ENCODE measurements at places on chromosomes 6 and 20.

DNA sequence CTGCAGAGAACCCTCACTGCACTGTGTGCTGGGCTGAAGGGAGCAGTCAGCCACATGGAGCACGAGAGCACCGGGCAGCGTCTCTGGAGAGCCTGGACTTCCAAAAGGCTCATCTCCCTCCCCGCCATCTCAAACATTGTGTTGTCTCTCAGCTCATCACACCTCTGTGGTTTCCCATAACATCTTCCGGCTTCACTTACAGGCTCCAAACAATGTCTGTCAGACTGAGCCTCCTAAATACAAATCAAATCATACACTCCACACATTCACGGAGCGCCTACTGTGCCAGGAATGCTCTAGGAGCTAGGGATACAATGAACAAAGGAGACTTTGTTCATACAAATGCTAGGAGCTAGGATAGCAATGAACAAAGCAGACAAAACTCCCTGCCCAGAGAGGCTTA lies 398.0 kb downstream of the RNGTT start:
- DNase-seq: no peak

DNA sequence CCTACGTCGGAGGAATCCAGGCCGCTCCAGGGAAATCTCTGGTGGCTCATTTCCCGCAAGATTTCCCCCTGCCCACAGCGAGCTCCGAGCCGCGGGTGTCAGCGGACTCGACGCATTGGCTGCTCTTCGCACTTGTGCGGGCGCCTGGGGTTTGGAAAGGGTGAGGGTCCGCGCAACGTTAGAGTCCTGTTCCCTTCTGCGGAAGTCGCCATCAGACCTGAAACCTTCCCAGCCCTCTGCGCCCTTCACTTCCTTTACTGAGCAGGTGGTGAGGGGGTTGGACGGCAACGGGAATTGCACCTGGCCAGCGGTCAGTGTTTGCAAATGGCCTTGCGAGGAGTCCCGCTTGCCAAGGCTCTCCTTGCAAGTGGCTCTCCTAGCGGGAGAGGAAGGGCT lies 8.4 kb downstream of the PAX1 start:
- DNase-seq: no peak

DNA sequence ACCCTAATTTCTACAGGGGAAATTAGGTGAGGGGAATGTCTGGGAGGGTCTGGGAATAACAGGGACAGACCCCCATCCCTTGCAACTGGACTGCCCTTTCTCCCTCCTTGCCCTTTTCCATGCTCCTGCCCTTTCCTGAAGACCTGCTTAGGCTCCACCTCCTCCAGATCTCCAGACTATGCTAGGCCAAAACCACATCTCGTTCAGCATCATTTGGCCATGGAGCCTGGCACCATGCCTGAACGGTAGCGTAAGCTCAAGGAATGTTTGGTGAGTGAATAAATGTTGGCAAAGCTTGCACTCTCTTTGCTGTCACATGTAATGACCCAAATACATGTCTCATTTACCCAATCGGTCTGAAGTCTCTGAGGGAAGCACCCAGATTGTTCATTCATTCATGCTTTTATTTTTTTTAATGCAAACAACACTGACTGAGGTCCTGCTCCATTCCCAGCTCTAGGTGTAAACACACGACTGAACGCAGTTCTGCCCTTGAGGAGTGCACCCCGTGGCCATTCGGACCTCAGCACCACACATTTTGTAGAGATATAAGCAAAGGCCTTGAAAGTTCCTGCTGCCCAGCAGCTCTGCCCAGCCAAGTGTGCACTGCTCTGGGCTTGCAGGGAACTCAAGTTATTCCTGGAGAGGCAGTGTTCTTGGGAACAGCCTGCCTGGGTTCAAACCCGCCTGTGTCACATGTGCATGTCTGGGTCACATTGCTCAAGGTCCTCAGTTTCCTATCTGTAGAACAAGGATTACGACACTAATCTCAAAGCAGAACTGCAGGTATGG lies 1.1 kb upstream of the GRM4 start:
- DNase-seq: peak; percentile 11

- no peak for DNase-seq
Observed at GRCh38 chr6:119479860-119480655, 130.5 kb upstream of the MAN1A1 start.

DNA sequence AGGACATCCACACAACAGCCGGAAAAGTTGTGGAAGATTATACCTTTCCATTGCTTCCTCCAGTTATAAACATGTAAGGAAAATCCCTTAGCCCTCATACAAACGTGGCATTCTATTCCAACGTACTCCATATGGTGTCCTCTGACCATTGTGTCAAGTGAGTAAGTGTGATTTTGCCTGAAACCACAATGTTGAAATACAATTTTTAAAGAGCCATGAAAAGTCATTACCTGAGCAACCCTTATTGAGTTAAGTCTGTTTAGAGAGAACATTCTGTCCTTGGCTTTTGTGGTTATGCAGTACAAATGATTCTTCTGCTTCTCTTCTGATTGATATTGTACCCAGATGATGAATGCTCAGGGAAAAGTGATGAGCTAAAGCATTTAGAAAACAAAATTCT lies 530.1 kb downstream of the HAO1 start:
- DNase-seq: no peak

GRCh38 chr20:1880529-1881239 lies 14.5 kb upstream of the SIRPA start:
- DNase-seq: no peak

DNA sequence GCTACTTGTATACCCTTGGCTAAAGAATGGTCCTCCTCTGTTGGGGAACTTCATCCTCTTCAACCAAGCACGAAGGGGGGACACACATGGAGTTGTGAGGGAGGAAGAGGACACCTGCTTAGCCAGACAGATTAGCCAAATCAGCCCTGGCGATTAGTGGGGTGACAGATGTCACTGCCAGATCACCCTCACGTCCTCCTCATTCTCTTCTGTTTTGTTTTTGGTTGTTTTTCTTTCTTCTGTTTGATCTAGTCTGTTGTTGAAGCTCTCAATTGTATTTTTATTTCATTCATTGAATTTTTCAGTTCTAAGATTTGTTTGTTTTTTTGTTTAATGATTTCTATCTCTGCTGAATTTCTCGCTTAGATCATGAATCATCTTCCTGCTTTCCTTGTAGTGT lies 27.5 kb upstream of the NKX2-4 start:
- DNase-seq: no peak

DNA sequence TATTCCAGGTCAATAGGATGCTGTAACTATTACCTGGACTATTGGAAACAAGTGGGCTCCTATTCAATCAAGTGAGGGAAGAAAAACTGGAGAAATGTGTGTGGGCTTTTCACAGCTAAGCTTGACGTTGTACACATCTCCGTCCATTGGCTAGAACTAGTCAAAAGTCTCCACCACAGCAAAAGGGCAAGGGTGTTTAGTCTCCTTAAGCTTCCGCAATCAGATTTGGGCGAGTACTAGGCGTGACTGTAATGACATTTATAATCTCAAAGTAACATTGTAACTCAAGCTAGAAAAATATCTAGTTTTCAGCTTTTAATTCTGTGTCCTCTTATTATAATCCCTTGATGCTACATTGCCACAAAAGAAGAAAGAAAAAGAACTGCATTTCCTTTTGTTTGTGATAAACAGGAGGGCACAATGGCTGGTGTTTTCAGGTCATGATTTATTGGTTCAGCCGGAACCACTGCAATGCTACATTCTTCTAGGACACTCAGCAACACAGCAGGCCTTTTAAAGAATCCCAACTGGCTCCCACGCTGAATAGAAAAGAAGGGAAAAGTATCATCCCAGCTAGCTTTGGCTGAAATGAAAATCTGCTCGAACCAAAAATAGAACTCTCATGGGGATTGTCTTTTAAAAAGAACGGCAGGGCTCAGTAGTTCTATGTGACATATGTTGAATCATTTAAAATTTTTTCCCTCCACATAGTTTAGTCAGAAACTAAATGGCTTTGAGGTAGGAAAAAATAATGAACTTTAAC lies 387.7 kb downstream of the BTBD3 start:
- DNase-seq: peak; percentile 30

DNA sequence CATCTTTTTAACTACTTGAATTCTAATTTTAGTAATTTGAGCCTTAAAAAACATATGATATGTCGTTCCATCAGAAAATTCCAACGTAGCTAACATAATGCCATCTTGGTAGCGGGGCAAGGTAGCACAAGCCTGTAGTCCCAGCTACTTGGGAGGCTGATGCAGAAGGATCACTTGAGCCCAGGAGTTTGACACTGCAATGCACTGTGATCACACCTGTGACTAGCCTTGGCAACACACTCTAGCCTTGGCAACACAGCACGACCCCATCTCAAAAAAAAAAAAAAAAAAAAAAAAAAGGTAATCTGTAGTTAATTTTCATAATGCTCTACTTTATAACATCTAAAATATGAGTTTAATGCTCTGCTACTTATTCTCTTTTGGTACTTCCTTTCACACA lies 6.7 kb downstream of the BCLAF1 start:
- no peak for DNase-seq

DNA sequence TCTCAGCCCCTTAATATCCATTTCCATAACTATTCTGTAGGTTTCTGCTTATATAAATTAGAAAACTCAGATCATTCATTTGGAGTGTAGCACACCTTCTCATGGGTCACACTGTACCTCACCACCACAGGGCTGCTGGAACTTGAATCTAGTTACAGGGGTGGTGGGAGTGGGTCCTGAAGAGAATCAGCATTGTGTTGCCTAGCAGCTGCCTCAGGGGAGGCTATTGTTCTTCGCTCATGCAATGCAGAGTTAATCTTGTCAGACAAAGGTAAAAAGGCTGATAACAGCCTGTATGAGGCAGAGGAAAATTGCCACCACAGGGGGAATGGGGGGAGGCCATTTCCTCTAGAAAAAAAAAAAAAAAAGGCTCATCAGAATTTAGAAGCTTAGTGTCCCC lies 496.0 kb upstream of the ADGRB3 start:
- DNase-seq: no peak

DNA sequence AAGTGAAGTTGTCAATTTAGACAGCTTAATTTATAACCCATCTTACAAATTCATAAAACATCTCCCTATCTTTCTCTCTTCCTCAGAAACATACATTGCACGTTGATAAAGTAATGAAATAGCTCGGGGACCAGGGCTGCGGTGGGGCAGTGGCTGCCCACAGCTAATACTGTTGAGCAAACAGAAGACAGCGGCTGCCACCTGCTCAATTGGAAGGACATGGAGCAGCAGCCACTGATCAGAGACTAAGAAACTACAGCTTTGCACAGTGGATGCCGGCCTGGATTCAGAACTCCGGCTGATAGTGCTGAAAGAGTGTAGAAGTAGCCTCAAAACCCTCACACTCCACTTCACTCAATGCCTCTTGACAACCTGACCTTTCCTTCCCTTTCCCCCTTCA lies 157.9 kb upstream of the PDE10A start:
- DNase-seq: no peak

GRCh38 chr20:23938118-23938438 lies 50.5 kb downstream of the GGTLC1 start:
- DNase-seq: no peak

DNA sequence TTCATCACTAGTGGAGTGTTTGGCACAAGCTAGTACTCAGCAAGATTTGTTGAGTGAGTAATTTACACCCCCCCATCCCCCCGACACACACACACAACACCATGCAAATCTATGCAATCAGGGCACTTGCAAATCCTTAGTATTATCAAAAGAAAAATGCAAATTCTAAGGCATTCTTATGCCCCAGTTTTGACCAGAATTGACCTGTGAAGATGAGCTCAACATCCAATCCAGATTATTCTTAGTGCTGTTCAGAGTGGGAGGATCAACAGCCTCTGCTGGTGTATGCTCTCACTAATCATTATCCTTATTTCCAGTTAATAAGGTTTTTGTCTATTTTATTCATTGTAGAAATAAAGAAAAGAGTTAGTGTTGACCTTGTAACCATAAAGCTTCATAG lies 185.4 kb downstream of the PLCB1 start:
- no peak for DNase-seq

- DNase-seq: no peak
Observed at GRCh38 chr6:153588330-153588729, 450.7 kb upstream of the OPRM1 start.

DNA sequence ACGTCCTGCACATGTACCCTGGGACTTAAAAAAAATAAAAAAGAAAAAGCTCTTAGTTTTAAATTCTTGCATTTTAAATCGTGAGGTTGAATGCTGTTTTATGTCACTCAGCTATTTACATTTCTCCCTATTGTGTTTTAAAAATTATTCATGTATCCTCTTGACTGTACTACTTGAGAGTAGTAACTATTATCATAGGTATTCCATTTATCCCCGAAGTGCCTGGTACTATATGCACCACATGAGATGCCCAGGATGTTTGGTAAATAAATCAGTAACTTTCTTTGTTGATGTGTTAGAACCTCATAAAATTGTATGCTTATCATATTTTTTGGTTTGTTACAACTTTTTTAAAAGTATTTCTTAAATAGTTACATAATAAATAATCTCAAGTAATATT lies 18.4 kb downstream of the MAP3K4 start:
- DNase-seq: no peak

GRCh38 chr6:97757575-97757974 lies 474.6 kb upstream of the MMS22L start:
- no peak for DNase-seq

DNA sequence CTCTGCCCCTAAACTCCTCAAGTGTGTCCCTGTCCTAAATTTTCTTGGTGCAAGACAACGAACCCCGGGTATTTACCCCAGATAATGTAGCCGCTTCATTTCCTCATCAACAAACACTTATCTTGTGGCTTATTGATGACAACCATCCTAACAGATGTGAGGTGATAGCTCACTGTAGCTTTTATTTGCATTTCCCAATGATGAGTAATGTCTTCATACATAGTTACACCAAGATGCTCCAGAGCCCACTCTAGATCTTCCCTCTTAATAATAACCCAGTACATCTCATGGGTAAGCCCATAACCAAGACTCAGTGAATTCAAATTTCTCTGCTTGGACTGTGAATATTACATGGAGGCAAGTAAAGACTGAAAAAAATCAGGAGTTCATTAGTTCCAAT lies 48.2 kb upstream of the BEND6 start:
- DNase-seq: no peak

DNA sequence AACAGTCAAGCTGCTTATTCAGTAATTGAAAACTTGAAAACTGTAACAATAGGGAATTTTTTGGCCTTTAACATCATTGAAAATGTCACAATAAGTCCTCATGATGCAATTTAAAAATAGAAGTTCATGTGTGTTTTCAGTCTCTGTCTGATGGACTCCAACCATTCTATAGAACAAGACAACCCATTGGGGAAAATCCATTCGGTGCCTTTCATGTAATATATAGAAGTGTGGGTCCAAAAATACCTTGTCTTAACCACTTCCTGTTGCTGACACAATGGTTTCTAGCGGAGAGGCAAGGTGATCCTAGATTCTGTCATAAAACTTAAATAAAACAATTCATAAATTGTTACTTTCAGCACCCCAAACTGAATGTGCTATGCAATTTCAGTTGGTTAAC lies 1131.3 kb upstream of the MAP3K7 start:
- no peak for DNase-seq

GRCh38 chr20:46468508-46468907 lies 44.9 kb downstream of the ZNF334 start:
- no peak for DNase-seq

GRCh38 chr6:124960757-124961463 lies 1.3 kb upstream of the RNF217 start:
- no peak for DNase-seq
